ENCODE measurements at places on chromosomes 2 and 18.

GRCh38 chr2:205898744-205899143, 187.2 kb downstream of the INO80D start:
- no peak for DNase-seq

DNA sequence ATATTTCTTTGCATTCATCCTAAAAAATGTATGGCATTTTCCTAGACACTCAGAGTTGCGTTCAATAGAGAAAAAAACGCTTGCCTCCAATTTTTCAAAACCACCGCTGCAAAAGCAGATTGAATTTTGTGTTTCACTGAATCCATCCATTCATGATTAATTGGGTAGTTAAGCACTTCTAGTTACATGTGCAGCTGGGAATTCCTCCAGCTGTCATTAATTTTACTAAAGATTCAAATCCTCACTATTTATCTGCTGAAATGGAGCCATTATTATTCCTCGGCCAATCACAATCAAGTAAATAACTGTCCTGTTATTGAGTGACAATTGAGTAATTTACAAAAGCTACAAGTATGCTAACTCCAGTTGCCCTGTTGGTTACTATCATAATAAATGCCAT, 75.8 kb upstream of the ARL5A start:
- DNase-seq = no peak

DNA sequence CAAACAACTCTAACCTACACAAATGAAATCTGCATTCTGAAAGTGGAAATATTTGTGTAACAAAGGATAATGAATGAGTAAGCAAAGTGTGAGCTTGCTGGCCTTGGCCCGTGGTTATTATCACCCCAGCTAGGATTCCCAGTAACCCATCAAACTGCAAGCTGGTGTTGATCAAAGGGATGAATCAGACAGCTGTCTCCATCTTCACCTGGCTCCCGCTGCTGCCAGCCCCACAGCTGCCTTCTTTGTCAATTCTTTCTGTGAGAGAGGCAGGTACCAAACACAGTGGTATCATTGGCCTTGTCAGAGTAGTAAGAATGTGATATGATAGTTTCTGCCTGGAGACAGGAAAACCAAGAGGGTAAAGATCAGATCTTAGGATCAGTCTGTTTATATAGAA, 25.2 kb upstream of the RGPD4 start:
- DNase-seq = no peak

DNA sequence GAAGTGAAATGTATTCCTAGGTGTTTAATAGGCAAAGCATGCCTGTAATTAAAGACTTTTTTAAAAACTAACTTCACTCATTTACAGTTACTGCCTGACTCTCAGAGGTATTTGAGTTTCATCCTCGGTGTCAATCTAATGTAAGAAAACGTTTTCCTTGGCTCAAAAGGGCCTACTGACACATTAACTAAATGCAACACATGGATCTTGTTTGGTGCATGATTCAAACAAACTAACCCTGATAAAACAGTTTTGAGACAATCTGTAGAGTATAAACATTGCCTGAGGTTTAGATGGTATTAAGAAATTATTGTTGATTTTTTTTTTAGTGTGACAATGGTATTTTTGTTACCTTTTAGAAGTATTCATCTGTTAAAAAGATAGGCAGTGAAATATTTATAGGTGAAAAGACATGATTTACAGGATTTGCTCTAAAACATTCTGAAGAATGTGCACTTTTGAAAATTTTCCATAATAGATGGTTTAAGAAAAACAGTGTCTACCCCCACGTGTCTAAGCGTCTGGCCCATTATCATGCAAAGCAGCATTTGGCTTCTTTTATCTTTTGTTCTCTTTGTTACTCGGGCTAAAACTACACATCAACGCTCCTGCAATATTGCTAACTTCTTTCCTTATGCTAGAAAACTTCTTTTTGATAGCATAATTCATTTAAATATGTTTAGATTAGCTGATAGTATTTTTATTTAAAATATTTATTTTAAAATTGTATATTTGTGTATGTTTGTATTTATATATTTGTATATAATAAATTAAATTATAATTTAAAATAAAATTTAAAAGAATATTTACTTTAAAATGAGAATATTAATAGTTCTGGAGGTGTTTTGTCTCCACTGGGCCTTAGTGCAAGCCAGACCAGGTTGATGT, 160.2 kb upstream of the NDUFV2 start:
- DNase-seq = peak; percentile 73

DNA sequence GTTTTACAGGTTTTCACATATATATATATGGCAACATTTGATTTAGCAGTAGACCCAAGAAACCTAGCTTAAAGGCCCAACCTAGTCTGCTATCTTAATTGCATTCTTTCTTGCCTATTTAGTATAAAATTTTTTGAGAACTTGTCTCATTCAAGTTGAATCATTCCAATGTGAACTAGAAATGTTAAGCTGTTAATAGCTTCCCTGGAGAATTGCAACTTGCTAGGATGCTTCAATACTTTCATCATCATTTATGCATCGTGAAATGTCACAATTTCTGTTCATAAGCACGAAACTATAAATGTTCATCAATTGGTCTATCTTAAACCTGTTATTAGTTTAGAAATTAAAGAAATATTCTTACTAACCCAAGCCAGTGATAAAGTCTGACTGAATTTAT, 217.6 kb downstream of the BABAM2 start:
- DNase-seq = no peak

- DNase-seq = no peak
Measured at GRCh38 chr2:219384859-219385258, 2.9 kb downstream of the DNPEP start.

DNA sequence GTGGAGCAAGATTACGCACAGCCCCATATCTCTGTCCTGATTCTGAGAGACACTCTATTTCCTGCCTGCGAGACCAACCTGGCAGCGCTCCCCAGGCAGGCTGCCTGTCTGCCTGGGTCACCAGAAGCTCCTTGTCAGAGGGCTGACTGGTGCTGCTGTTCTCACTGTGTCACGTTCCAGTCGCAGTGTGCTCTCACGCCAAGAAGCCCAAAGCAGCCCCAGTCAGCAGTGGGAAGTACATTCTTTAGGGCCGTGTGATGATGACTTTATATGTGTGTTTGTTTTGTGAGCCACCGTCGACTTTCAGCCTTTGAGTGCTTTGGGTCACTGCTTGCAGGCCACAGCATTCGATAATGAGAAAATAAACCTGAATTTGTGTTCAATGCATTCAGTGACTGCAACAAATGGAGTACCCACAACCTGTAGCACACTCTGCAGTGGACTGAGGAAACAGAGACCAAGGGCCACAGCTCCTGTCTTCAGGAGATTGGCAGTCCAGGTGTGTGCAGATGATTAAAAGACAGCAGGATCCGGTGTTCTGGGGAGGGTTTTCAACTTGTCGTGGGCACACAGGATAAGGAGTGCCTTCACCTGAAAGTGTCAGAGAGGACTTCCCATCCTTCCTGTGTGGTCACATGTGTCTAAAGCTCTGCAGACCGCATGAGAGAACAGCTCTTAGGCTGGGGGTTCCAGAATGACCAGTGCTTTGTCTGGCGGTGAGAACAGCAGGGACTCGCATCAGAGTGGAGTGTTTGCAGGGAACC, 4.8 kb downstream of the TNFRSF11A start:
- DNase-seq = no peak

DNA sequence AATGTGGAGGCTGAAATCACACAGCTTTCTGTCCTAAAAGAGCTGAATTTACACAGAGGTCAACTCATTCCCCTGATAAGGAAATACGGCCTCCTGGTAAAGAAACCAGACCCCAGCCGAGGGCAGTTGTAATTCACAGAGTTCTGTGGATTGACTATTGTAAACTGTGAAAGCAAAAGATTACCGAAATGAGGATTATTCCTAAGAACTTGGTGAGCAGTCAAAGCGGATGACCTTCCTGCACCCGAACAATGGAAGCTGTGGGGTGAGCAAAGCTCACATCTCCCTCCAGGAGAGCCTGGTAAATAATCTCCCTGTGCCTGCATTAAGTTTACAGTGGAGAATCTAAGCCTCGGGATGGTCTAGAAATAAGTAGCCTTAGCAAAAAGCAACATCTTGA, 138.2 kb upstream of the PXDN start:
- DNase-seq = no peak

- no peak for DNase-seq
Measured at GRCh38 chr2:181203412-181203811, 223.0 kb downstream of the UBE2E3 start.

- DNase-seq = no peak
Measured at GRCh38 chr18:52667463-52668065, 327.6 kb downstream of the DCC start.

- DNase-seq = no peak
Measured at GRCh38 chr2:150599889-150600288, 112.4 kb upstream of the RND3 start.

DNA sequence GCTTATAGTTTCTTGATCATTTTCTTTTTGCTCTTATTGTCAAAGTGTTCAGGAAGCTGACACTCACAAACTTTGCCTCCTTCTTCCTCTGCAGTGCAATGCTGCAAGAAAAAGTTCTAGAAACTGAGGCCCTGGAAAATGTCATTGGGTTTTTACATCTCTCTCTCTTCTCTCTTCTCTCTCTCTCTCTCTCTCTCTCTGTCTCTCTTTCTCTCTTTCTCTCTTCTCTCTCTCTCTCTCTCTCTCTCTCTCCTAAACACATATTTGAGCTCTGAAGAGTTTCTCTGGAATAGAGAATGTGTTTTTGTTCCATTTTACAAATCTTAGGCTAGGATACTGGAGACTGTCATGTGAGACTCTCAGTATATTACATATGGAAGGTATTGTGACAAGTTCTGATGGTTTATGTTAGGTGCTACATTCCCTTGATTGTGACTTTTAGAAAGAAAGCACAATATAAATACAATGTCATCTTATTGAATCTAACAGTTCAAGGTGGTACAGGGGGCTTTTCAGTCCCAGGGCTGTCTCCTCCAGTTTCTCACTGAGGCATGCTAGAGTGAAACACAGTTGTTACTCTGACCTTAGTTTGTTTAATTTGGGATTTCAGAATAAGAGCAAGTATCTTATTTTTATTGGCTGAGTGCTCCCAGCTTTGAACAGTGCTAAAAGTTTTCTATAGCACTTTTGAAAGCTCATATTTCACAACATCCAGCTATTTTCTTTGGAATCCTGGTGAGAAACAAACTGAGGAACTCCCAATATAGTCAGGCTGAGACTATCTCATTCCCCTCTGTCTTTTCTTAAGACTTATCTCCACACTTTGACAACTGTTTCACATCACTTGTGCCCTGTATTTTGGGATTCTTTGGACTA, 41.4 kb upstream of the EHBP1 start:
- DNase-seq = no peak

GRCh38 chr2:223269386-223269785, 217.4 kb downstream of the KCNE4 start:
- DNase-seq = no peak

DNA sequence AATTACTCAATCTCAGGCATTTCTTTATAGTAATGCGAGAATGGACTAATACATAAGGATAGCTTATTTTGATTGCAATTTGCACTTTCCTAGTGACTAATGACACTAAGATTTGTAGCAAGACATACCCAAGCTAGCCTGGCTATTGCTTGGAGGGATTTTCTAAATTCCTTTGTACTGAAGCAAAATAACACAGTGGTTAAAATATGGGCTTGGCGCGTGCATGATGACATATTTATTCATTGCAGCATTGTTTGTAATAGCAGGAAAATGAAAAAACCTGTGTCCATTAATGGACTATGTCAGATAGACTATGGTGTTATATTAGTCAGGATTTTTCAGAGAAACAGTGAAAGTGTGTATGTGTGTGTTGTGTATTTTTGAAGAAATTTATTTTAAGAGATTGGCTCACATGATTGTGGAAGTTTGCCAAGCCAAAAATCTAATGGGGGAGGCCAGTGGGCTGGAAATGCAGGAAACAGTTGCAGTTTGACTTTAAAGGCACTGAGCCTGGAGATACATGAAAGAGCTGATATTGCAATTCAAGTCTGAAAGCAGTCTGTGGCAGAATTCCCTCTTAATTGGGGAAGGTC, 16.7 kb upstream of the LAPTM4A start:
- DNase-seq = no peak

DNA sequence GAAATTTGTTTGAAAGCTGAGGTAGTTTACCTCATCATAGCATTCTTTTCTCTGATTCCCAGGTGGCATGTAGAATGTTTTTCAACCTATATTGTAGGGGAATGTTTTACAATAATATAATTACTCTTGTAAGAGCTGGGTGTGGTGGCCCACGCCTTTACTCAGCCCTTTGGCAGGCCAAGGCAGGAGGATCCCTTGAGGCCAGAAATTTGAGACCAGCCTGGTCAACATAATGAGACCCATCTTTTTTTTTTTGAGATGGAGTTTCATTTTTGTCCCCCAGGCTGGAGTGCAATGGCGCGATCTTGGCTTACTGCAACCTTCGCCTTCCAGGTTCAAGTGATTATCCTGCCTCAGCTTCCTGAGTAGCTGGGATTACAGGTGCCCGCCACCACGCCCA, 3.6 kb downstream of the USP39 start:
- DNase-seq = no peak

DNA sequence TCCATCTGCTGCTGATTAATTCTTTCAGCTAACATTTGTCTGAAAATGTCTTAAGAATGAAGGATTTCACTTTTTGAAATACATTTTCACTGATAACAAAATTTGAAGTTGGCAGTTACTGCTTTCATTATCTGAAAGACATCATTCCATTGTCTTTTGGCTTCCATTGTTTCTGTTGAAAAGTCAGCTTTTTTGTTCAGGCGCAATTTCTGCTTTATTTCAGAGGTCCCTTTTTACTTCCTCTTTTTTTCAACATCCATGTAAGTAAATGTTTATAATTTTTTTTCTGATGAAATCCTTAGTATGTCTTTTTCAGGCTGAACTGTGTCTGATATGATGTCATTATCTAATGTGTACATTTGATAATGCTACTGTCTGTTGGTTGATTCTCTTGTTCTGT, 184.2 kb downstream of the RND3 start:
- no peak for DNase-seq

- DNase-seq = no peak
Measured at GRCh38 chr2:110800611-110801402, 68.4 kb downstream of the ACOXL start.

GRCh38 chr18:65230311-65230710, 520.5 kb upstream of the CDH7 start:
- no peak for DNase-seq

GRCh38 chr2:223941579-223942277, 3.4 kb downstream of the WDFY1 start:
- no peak for DNase-seq

DNA sequence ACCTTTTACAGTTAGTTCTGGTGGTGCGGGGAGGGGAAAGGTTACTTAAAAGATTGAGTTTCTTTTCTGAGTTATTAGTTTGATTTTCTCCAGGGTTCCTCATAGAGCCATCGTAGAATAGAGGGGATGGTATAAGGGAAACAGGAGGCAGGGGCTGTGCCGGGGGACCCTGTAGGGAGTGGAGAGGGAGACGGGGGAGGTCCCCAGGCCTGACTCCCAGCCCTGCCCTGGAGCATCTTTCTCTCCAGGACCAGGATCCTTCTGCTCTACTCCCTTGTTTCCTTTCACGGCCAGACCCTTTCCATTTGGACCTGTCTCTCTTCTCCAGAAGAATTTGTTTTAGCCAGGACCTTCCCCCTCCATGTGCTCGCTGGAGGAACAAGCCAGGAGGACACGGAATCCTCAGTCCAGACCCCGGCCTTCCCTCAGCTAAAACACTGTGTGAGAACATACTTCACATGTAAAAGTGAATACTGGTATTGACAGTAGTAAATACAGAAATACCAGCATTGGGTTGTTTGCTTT, 35.4 kb downstream of the DGKD start:
- DNase-seq = no peak
